ENCODE measurements at places on chromosomes 5 and 9. TPM values are rescaled to one million over a fixed set of nuclear protein-coding genes. Genes with fewer than 3 reads are reported as not detected.

HARS2 gene
- 45.7 TPM for total RNA-seq

CEP78 gene
- 16.9 TPM for total RNA-seq

DNA sequence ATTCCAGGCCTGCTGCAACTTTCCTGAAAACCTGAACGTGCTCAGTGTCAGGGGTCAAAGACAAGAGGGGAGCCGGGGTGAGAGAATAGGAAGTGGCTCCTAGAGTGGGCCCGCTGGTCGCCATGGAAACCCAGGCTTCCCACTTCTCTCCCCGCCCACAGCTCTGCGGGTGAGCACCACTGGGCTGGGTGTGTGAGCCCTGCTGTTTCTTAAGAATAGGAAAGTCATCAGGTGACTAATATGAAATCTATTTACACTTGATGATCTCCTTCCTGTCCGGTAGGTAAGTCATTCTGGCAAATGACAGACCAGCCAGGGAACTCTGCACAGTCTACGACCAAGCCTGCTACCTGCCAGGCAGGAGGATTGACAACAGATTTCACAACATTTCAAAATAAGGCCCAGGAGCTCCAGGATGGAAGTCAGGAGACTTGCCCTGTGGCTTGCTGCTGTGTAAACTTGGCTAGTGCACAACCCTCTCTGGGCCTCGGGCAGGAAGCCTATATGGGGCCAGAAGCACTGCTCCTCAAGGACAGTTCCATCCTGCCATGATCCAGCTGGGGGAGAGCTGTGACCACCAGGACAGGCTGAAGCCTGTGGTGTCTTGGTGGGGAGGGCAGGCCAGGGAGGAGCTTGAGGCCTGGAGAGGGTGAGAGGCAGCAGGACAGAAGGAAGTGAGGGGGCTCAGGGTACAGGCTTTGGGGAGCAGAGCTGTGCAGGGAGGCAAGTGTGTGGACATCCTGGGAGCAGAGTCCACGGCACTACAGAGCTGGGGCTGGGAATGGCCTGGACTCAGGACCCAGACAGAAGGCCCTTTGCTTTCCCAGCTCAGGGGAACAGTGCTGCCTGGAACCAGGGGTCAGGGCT lies 60.6 kb downstream of the SHB start:
- peaks cover 9% of the 10 kb centered on the region for H3K4me1 ChIP-seq
- H3K4me3 ChIP-seq = no peak overlapping the region
- H3K36me3 ChIP-seq = no peaks in the 10 kb centered on the region
- H3K27ac ChIP-seq = no peak overlapping the region
- DNase-seq = no peak

DNA sequence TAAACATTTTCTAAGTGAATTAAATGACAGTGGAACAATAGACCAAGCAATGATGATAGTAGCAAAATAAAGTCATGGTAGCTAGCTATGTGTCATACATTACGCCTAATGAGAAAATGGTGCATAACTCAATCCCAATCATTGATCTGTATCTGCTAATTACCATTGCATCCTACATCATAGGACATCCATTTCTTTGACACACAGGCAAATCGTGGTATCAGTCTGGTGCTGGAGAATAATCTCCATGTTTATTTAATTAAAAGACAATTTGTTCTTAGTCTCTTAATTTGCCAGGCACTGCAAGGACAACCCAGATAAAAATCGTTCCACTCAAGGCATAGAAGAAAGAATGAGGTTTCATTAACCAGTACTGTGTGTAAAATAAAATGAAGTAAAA lies 89.6 kb upstream of the SMC5 start:
- DNase-seq = no peak
- H3K27me3 ChIP-seq = no peaks in the 10 kb centered on the region
- H3K4me3 ChIP-seq = no peak overlapping the region
- H3K4me1 ChIP-seq = no peaks in the 10 kb centered on the region
- H3K36me3 ChIP-seq = no peaks in the 10 kb centered on the region

GRCh38 chr5:158429564-158429963 lies 570.6 kb upstream of the CLINT1 start:
- no peaks in the 10 kb centered on the region for H3K36me3 ChIP-seq
- no peak overlapping the region for H3K4me3 ChIP-seq
- H3K4me1 ChIP-seq = peaks cover 44% of the 10 kb centered on the region
- H3K27me3 ChIP-seq = no peaks in the 10 kb centered on the region

- no peaks in the 10 kb centered on the region for H3K4me1 ChIP-seq
- H3K4me3 ChIP-seq = no peak overlapping the region
- no peaks in the 10 kb centered on the region for H3K36me3 ChIP-seq
- no peak for DNase-seq
- H3K27me3 ChIP-seq = peaks cover 1% of the 10 kb centered on the region
- no peak overlapping the region for H3K27ac ChIP-seq
Measured at GRCh38 chr5:168299372-168299771, 7.9 kb downstream of the WWC1 start.

- no peak overlapping the region for H3K27ac ChIP-seq
- no peaks in the 10 kb centered on the region for H3K4me1 ChIP-seq
- H3K36me3 ChIP-seq = no peaks in the 10 kb centered on the region
- no peak for DNase-seq
- H3K27me3 ChIP-seq = no peaks in the 10 kb centered on the region
Measured at GRCh38 chr5:111937094-111937493, 180.1 kb upstream of the NREP start.

GRCh38 chr5:443239-444151 lies 519 bp downstream of the EXOC3 start:
- H3K27me3 ChIP-seq = no peaks in the 10 kb centered on the region
- peak overlapping the region; percentile 78 for H3K27ac ChIP-seq
- H3K36me3 ChIP-seq = peaks cover 34% of the 10 kb centered on the region
- peak; percentile 18 for DNase-seq
- H3K4me1 ChIP-seq = peaks cover 36% of the 10 kb centered on the region
- H3K4me3 ChIP-seq = peak overlapping the region; percentile 94

- H3K4me1 ChIP-seq = peaks cover 9% of the 10 kb centered on the region
- H3K27me3 ChIP-seq = peaks cover 2% of the 10 kb centered on the region
- no peak overlapping the region for H3K4me3 ChIP-seq
- H3K36me3 ChIP-seq = no peaks in the 10 kb centered on the region
- DNase-seq = no peak
Measured at GRCh38 chr9:77839459-77840140, 191.5 kb upstream of the GNA14 start.

- peaks cover 15% of the 10 kb centered on the region for H3K4me1 ChIP-seq
- H3K4me3 ChIP-seq = no peak overlapping the region
- DNase-seq = no peak
- peaks cover 6% of the 10 kb centered on the region for H3K36me3 ChIP-seq
- no peaks in the 10 kb centered on the region for H3K27me3 ChIP-seq
Measured at GRCh38 chr5:138951986-138952735, 77.0 kb upstream of the LRRTM2 start.

DNA sequence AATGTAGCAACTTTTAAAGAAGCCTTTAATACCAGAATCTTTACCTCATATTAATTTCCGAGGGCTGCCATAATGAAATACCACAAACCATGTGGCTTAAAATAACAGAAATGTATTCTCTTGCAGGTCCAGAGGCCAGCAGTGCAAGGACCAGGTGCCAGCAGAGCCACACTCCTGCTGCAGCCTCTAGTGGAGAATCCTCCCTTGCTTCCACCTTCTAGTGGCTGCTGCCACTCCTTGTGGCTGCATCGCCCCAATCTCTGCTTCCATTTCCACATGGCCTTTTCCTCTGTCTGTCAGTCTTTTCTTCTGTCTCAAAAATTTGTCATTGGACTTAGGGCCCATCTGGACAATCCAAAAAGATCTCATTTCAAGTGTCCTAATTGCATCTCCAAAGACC lies 401.5 kb downstream of the EFNA5 start:
- H3K27ac ChIP-seq = no peak overlapping the region
- no peak overlapping the region for H3K4me3 ChIP-seq
- peaks cover 2% of the 10 kb centered on the region for H3K27me3 ChIP-seq
- no peaks in the 10 kb centered on the region for H3K36me3 ChIP-seq
- H3K4me1 ChIP-seq = no peaks in the 10 kb centered on the region

DNA sequence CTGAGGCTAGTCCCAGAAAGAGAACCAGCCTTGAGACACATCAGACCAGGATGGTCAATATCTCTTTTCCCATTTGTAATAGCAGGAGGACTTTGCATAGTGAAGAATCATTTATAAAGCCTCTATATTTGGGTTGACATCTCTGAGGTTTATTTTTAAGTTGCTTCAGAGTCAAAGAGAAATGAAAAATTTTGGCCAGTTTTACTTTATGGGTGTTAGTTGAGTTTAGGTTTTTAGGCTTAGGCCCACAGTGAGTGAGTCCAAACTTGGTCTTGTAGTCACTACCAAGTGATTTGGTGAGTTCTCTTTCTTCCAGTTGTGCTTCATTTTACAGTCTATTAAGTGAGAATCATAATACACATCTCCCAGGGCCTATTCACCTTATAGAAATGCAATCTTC lies 5.3 kb upstream of the MEF2C start:
- H3K27ac ChIP-seq = peak overlapping the region; percentile 99
- no peaks in the 10 kb centered on the region for H3K27me3 ChIP-seq
- no peak for DNase-seq
- H3K4me3 ChIP-seq = peak overlapping the region; percentile 98
- peaks cover 63% of the 10 kb centered on the region for H3K4me1 ChIP-seq
- H3K36me3 ChIP-seq = peaks cover 17% of the 10 kb centered on the region
